ENCODE measurements at places on chromosomes 13 and 19.

DNA sequence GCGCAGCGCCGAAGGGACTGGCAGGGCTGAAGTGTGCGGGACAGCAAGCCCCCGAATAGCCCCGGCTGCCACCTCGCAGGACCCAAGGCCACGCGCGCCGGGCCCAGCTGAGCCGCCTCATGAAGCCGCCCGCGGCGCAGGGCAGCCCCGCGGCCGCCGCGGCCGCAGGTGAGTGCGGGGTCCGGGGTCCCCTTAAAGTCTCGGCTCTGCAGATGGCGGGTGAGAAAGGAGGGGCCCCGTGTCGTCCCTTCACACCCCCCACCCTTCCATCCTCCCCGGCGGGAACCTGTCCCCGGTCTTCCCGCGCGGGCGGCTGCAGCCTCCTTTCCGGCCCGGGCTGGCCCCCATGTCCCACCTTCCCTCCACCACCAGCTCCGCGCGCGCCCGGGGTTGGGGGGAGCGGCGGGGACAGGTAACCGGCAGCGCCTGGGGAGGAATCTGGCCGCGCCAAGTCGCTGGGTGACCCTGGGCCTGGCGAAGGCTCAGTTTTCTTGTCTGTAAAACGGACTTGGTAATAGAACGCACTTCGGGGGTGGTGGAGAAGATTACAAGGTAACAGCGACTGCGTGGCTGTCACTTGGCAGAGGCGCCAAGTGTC, 338 bp downstream of the RGCC start:
- DNase-seq, result no peak

GRCh38 chr13:99873141-99873540, 98.4 kb downstream of the ZIC5 start:
- no peak for DNase-seq

GRCh38 chr13:67736646-67737420, 506.7 kb upstream of the PCDH9 start:
- no peak for DNase-seq

GRCh38 chr13:86960876-86961275, 710.3 kb upstream of the SLITRK5 start:
- DNase-seq, result no peak

DNA sequence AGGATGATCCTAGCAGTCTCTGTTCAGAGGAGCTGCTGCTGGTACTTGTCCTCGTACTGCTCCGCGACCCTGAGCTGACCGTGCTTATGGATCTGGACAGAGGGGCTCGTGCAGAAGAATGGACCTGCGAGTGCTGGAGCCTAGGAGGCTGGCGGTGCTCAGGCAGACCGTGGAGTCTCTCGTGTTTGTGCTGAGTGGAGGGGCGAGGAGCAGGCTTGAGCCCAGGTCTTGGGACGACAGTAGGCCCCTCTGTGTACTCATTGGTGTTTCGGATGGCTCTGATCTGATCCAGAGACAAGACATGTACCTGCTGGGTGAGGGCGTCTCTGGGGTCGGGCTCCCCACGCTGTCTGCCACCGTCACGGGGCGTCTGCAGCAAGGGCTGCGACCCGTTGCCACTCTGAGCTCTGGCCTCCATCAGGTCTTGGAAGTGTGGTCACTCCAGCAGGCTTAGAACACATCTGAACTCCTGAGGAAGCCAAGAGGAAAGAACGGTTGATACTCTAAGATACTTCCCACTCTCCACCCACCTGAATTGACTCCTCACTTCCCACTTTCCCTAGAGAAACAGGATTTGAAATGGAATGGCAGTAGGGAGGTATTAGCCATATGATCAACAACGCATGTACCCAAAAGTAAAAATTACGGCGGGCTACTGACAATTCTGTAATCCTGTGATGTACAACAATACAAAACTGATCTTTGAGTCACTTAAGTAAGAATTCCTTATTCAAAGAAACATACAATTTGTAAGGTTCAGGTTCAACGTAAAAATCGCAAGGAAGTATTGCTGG, 3.4 kb downstream of the SPRY2 start:
- DNase-seq, result no peak

DNA sequence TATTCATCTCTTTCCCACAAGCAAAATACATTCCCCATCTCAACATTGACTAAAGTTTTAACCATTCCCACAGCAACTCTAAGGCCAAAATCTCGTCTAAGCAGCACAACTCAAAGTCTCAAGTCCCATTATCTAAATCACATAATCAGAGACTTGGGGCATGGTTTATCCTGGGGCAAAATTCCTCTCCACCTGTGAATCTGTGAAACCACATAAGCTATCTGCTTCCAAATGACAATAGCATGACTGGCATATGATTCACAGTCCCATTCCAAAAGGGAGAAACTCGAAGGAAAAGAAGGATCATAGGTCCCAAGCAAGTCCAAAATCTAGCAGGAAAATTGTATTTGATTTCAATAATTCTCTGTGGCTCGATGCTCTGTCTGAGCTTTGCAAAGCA, 73.0 kb downstream of the ANKRD10 start:
- DNase-seq, result no peak

DNA sequence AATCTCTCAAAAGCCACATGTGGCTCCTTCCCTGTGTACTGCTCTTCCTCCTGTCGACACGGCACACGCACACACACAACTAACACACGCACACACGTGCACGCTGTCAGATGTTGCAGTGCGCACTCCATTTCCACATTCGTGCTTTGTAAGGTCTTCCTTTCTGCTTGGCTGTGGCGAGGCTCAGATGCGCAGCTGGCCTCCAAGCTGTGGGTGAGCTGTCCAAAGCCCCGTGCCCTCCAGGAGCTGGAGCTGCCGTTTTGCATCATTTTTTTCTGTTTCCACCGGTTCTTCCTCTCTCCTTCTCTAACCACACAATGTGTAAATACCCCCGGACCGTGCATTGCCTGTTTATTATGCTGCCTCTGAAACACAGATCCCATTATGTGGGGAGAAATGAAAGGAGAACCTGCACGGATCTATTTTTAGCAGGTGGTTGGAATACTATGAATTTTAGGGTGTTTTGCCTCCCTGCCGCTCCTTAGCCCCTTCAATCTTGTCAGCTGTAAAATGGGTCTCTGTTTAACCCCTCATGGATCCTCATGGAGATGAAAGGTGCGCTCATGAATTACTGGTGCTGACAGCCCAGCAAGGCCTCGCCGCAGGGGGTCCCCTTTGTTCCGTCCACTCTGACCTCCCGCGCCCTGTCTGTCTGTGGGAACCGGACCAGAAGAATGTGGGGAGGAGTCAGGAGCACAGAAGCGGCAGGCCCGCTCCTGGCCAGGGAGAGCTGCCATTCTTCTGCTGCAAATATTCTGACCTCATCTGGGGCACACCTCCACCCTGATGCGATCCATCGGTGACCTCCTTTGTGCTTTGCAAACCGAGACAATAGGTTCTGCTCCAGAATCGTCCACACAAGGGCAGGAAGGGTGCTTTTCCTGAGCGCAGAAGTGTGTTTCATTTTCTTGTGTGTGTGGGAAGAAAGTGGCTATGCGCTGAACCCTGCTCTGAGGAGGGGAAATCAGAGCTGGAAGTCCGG, 137.7 kb downstream of the SOX1 start:
- no peak for DNase-seq

DNA sequence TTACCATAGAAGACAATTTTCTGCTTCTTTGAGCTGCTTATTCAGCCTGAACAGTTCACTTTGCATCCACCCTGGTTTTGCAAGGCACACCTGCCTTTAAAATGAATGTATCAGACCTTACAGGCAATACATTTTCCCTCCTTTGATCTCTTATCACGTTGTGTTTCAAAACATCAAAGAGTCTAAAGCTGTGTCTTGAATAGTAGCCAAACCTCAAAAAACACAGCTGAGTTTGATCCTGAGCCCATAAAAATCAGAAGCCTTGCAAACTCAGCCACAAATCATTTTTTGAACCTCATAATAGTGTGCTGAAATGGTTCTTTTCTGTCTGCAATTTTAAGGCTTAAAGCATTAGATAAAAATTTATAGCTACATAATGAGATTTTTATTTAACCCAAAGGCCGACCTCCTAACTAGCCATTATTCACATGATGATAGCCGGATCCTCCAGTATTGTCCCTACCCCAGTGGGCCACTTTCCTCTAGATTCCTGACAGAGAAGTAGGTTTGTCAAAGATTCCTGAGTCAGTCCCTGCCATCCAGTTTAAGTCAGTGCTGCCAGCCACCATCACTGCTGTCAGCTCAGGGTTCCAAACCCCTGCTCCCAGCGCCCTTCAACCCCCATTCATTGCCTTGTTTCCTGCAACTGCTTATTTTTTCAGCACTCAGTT, 71.8 kb downstream of the CAB39L start:
- no peak for DNase-seq

- DNase-seq, result no peak
These were observed 153.8 kb upstream of the UQCRFS1 start for GRCh38 chr19:29366757-29367156.

- DNase-seq, result no peak
These were observed 103.1 kb downstream of the ITGBL1 start for GRCh38 chr13:101555610-101556009.

DNA sequence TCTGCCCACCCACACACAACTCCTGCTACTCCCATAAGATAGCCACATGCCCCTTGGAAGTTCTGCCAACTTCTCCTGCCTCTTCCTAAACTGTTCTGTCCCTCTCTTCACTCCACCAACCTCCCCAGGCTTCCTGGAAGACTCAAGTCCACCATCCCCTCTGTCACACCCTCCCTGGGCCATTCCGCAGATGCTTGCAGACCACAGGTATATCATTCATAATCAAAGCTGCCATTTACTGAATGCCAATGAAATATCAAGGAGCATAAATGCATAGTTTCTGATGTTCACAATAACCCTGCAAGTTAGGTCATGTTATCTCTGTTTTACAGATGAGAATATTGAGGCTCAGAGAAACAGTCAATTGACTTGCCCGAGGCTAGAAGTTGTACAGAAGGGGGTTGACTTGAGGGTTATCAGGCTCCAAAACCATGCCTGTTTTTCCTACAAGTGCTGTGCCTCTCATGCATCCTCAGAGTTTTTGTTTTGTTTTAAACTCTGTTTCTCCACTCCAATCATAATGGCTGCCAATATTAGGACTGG, 135.6 kb downstream of the SLC7A1 start:
- DNase-seq, result no peak

GRCh38 chr13:66532845-66533244, 697.3 kb downstream of the PCDH9 start:
- no peak for DNase-seq

- DNase-seq, result no peak
These were observed 42.3 kb downstream of the GJA3 start for GRCh38 chr13:20118268-20119140.

DNA sequence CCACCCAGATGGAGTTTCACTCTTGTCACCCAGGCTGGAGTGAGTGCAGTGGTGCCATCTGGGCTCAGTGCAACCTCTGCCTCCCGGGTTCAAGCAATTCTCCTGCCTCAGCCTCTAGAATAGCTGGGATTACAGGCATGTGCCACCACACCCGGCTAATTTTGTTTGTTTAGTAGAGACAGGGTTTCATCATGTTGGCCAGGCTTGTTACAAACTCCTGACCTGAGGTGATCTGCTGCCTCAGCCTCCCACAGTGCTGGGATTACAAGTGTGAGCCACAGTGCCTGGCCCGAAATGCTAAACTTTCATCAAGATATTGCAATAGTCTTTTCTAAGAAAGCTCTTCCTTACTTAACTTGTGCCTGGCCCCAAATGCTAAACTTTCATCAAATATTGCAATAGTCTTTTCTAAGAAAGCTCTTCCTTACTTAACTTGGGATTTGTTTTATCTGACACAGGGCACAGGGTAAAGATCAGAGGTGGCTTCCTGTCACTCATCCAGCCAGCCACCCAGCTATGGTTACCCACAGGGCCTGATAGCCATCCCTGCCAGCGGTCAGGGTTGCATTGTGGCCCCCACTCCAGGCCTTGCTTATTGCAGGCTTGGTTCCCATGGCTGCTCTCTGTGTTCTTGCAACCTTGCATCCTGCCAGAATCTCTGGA, 352.3 kb upstream of the TMTC4 start:
- no peak for DNase-seq

- DNase-seq, result no peak
These were observed 17.4 kb downstream of the CPB2 start for GRCh38 chr13:46087481-46087880.

Data from activated gamma-delta T cell treated with anti-CD3 and anti-CD28 coated beads, Interleukin-2, amount 50 U/mL, for 16 hours (primary cell).